ENCODE measurements at places on chromosomes 2 and 18.

DNA sequence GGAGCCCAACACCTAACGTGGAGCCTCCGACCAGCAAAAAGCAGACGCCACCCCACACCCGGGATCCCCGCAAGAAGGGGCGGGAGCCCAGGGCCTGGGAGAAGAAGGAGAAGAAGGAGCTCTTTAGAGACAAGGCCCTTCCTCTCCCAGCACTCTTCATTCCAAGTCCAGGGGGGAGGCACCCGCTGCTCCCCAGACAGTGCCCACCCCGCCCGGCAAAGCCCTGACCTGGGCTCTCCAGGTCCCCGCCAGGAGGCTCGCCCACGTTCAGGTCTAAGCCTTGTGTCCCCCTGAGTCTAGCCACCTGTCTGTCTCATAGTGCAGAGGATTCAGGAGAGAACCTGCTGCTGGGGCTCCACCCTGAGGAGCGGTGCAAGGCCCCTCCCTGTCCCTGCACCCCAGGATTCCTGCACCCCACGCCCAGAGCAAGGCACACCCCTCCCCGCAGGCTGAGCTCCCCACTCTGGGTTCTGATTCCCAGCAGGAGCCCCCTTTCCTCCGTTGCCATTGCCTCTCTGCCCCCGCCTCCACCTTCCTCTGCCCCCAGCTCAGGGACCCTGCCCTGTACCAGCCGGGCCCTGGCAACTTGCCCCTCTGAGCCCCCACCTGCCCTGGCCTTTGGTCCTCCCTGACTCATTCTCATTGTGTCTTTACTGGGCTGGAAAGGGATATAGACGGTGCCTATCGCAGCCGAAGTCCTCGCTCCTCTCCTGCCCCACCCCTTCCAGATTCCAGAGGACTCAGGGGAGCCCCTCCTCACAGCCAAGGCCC is 33.5 kb upstream of the GPC1 start:
- DNase-seq = no peak

DNA sequence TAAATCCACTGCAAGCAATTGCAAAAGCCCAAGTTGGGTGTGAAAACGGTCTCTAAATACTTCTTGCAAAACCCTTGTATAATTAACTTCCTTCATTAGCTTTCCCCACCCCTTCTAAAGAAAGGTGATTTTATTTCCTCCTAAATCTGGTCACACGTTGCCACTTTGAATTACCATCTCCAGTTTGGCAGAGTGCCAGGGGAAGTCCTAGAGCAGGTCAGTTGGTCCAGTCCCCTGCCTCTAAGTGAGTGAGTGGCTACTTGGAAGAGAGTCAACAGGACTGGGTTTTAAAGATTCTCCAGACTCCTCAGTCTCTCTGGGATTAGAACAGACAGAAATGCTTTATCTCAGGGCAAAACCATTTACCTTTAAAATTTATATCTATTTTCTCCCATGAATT is 18.7 kb upstream of the LYPD6B start:
- no peak for DNase-seq

DNA sequence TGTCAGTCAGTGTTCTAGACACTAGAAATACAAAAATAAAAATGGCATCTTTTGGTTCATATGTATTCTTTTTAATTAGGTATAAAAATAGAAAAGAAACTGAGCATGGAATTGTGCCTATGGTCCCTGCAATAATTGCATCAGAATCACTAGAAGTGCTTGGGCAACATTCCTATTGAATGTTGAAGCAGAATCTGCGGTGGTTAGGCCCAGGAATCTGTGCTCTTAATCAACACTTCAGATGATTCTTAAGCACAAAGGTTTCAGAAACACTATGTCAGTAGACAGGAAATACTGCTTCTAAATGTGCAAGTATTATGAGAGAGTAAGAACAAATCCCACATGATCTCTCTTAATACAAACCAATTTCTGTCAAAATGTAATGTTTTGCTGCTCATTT is 20.3 kb upstream of the RBBP8 start:
- no peak for DNase-seq

DNA sequence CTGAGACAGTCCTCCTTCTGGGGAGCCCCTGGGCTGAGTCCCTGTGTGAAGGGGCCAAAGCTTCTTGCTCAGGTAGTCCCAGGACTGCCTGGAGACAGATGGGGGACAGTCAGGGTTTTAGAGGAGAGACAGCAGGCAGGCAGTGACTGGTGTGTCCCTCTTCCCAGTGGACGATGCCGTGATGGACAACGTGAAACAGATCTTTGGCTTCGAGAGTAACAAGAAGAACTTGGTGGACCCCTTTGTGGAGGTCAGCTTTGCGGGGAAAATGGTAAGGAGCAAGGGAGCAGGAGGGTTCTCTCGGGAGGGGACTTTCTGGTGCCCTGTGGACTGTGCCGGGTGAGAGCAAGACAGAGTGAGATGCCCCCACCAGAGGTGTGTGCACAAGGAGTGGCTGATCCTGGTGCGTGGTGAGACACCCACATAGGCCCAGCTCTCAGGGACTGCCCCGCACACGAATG is 74.8 kb downstream of the DYSF start:
- DNase-seq = no peak

DNA sequence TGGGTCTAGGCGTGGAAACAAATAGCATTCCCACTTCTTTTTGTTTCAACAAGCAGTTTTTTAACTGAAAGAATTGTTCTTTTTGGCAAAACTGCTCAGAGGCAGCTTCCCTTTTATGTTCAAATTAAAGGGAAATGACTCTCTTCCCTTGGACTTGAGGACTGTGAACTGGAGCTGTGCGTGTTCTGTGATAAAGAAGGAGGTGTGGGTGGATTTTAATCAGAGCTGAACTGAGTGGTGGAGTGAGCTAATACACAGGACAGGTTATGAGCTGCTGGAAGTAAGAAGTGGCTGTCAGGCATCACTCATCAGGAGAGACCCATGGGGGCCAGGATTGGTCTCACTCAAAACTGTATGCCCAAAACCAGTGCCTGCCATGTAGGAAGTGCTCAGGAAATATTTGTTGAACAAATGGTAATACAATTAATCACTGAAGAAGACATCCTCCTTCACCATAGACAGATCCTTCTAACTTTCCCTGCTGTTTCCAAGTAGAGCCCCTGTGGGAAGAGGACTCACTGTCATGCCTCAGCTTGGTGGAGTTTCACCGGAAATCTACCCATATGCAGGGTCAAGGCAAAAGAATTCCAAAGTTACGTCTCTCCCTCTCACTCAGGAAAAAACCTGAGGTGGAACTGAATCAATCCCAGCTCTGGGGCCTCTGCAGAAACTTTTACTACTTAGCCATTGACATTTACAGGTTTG is 55.9 kb downstream of the FEZ2 start:
- no peak for DNase-seq

GRCh38 chr2:18435426-18436037 is 124.9 kb downstream of the RDH14 start:
- DNase-seq = no peak

- no peak for DNase-seq
Measured at GRCh38 chr18:57427429-57428201, 7.6 kb upstream of the ONECUT2 start.

DNA sequence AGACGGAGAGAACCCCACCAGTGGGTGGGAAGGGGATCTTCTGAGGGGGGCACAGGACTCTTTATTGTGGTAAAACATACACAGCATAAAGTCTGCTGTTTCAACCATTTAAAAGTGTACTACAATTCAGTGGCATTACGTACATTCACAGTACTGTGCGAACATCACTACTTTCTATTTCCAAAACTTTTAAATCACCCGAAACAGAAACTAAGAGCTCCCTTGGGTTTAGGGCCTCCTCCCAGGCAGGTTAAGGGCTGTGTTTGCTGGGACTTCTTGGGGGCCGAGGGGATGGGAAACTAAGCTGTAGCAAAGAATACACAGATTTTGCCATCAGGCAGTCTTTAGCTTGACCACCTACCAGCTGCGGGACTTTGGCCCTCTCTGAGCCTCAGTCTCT is 242.0 kb downstream of the HAUS1 start:
- DNase-seq = no peak

- no peak for DNase-seq
Measured at GRCh38 chr2:212299333-212299732, 239.3 kb downstream of the ERBB4 start.

DNA sequence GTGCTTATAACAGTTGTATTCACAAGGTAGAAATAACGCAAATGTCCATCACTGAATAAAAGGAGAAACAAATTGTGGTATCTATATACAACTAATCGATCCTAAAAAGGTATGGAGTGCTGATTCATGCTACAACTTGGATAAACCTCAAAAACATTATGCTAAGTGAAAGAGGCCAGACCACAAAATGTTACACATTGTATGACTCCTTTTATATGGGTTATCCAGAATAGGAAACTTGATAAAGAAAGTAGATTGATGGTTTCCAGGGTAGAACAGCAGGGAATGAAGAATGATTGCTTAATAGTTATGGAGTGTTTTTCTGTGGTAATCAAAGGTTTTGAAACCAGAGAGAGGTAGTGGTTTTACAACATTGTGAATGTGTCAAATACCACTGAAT is 432.2 kb upstream of the TRIB2 start:
- no peak for DNase-seq

DNA sequence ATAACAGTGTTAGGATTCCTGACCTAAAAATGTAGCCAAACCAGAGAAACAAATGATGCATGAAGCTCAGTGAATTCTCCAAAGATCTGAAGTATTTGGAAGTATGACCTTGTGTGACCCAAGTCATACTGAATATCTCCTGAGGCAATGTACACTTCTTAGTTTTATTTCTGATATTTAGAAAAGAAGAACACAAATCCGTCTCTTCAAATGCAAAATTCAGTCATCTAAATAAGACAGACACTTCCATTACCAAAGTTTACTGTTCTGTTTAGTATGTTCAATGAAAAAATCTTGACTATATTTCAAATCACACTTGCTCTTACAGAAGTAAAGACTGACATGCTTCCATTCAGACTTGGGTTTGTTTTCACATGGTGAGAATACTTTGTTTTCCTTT is 495.7 kb downstream of the RIT2 start:
- no peak for DNase-seq
